ENCODE measurements at places on chromosomes 3 and 15.

DNA sequence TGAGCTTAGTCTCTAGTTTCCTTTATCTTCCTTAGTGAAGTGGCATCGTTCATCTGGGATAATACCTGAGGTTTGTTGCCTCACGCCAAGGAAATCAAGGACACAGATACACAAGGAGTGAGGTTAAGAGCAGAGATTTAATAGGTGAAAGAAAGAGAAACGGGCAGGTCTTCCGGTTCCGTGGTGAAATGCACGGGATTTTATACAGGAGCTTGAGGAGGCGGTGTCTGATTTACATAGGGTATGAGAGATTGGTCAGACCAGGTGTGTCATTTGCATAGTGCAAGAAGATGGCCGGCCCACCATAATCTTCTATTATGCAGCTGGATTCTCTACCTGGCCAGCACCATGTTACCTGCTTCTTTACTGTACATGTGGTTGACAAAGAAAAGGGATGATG is 17.2 kb downstream of the ARRDC4 start:
- no peaks in the 10 kb centered on the region for H3K4me1 ChIP-seq
- H3K4me3 ChIP-seq = no peak overlapping the region
- no peak for DNase-seq

DNA sequence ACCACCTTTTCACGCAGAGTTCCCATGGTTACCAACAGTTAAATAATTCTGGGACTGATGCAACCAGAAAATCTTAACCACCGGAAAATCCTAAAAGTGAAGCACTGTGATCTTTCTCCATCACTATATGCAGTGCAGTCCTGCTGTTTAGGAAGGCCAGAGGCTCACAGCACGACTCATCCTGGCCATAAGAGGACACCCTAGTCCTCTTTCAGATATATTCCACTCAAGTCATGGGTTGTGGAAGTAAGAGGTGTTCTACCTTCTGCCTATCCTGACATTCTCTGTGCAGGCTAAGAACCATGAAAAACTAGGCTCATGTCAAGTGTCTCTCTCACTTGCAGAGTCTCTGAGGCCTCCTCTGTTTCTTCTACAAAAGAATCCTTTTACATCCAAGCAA is 67.2 kb downstream of the DHX30 start:
- H3K4me1 ChIP-seq = peaks cover 2% of the 10 kb centered on the region
- no peak for DNase-seq
- H3K4me3 ChIP-seq = no peak overlapping the region
- no peak overlapping the region for H3K27ac ChIP-seq

GRCh38 chr15:88568589-88568988 is 22.1 kb upstream of the DET1 start:
- H3K27me3 ChIP-seq = peaks cover 5% of the 10 kb centered on the region
- H3K36me3 ChIP-seq = no peaks in the 10 kb centered on the region
- no peak overlapping the region for H3K4me3 ChIP-seq
- H3K27ac ChIP-seq = no peak overlapping the region
- no peak for DNase-seq

DNA sequence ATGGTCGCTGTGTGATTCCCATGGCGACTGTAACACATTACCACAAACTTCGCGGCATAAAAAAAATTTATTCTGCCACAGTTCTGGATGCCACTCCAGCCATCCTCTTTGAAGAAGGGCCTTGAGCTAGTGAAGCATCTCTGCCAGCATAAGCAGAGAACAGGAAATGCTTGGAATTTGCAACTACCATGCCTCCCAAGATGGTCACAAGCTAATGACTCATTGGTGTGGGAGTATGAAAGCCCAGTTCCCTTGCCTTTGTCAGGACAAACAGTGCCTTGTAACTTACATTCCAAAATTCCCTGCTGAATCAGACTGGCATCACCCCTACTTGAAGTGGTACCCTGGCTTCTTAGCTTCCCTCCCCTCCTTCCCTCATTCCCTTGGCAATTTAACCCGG is 129.7 kb downstream of the PROS1 start:
- DNase-seq = no peak
- H3K4me1 ChIP-seq = no peaks in the 10 kb centered on the region
- no peak overlapping the region for H3K4me3 ChIP-seq
- H3K27me3 ChIP-seq = no peaks in the 10 kb centered on the region
- no peak overlapping the region for H3K27ac ChIP-seq
- no peaks in the 10 kb centered on the region for H3K36me3 ChIP-seq

DNA sequence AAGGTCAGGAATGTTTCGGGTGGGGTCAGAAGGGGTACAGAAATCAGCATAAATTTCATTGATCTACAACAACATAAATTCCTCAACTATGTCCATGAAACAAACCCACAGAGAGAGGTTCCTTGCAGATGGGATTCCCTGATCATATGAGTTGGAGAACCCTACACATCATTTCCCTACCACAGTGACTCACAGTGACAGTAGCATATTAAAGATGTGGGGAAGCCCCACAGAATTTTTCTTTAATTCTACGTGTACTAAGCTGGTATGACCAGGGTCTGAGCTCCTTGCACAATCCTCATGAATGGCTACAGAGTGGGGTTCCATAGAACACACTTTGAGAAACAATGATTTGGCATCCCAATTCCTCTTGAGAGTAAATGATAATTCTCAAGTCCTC is 116.9 kb upstream of the RAD18 start:
- no peak overlapping the region for H3K27ac ChIP-seq
- H3K36me3 ChIP-seq = no peaks in the 10 kb centered on the region
- no peak overlapping the region for H3K4me3 ChIP-seq
- peaks cover 7% of the 10 kb centered on the region for H3K27me3 ChIP-seq
- no peak for DNase-seq

DNA sequence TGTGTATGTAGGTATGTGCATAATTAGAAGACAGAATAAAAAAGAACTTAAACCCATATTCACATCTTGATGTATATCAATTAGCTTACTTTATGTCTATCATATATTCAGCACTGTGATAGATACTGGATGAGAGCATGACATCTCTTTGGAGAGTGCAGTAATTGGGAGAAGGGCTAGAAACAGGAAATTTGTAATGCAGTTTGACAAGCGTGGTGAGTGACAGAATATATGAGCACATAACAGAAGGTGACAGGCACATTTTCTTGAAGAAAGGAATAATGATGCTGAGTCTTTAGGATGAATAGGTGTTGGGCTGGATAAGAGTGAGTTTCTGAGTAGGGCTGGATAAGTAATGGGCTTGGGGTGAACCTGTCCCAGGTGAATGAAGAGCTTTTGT is 680.3 kb upstream of the ZNF385D start:
- no peaks in the 10 kb centered on the region for H3K36me3 ChIP-seq
- H3K4me3 ChIP-seq = no peak overlapping the region
- H3K27ac ChIP-seq = no peak overlapping the region
- no peaks in the 10 kb centered on the region for H3K27me3 ChIP-seq
- DNase-seq = no peak
- no peaks in the 10 kb centered on the region for H3K4me1 ChIP-seq

- no peaks in the 10 kb centered on the region for H3K27me3 ChIP-seq
- no peak for DNase-seq
- no peak overlapping the region for H3K27ac ChIP-seq
- peaks cover 33% of the 10 kb centered on the region for H3K4me1 ChIP-seq
- peaks cover 31% of the 10 kb centered on the region for H3K36me3 ChIP-seq
- H3K4me3 ChIP-seq = no peak overlapping the region
Measured at GRCh38 chr3:15778332-15778858, 19.4 kb downstream of the ANKRD28 start.

- peak overlapping the region; percentile 8 for H3K27ac ChIP-seq
- peak overlapping the region; percentile 97 for H3K4me3 ChIP-seq
- DNase-seq = no peak
- peaks cover 59% of the 10 kb centered on the region for H3K4me1 ChIP-seq
- peaks cover 79% of the 10 kb centered on the region for H3K36me3 ChIP-seq
Measured at GRCh38 chr3:111590143-111590491, 5.0 kb downstream of the ZBED2 start.

- DNase-seq = no peak
- no peak overlapping the region for H3K27ac ChIP-seq
- H3K4me1 ChIP-seq = no peaks in the 10 kb centered on the region
Measured at GRCh38 chr3:109784285-109784684, 446.9 kb upstream of the DPPA4 start.

GRCh38 chr3:106338582-106339214 is 469.9 kb upstream of the CBLB start:
- no peak for DNase-seq
- no peaks in the 10 kb centered on the region for H3K27me3 ChIP-seq
- H3K4me1 ChIP-seq = peaks cover 51% of the 10 kb centered on the region
- H3K36me3 ChIP-seq = peaks cover 5% of the 10 kb centered on the region

GRCh38 chr15:64568765-64569164 is 108.4 kb downstream of the ZNF609 start:
- no peak for DNase-seq
- peaks cover 49% of the 10 kb centered on the region for H3K4me1 ChIP-seq
- peak overlapping the region; percentile 18 for H3K27ac ChIP-seq
- H3K4me3 ChIP-seq = no peak overlapping the region

GRCh38 chr3:189646853-189647542 is 15.8 kb downstream of the TP63 start:
- no peak overlapping the region for H3K27ac ChIP-seq
- H3K36me3 ChIP-seq = no peaks in the 10 kb centered on the region
- no peaks in the 10 kb centered on the region for H3K4me1 ChIP-seq
- no peak for DNase-seq

DNA sequence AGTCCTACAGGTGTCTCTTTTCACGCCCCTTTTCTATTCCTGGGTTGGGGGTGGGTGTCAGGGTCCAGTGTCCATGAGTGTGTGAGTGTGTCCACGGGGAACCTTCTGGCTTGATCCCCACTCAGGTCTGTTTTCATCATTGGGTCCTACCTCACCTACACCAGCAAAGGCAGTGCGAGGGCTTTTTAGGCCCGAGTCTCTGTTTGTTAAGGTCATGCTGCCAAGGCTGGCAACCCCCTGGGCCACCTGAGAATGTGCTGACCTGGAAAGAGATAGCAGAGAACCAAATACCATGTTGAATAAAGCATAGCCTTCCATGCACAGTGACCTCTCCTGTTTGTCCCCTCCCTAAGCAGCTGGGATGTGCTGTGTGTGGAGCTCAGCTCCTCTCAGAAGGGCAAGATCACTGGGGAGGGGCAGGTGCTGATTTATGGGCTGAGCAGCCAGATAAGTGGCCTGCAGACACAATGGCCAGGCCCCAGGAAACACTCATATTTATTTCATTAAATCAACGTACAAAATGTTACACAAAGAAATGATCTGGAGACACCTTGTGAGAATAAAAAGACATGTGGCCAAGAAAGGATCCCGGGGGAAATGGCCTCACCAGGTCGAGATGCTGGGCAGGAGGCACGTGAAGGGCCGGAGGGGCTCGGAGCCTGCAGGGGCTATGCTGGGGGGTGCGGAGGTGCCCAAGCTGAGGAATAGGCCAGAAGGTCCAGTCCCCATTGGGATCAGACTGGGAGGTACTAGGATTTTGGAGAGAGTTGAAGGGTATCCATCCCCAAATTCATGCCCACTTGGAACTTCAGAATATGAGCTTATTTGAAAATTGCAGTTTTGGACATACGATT is 36.1 kb downstream of the RAB6B start:
- H3K4me1 ChIP-seq = peaks cover 7% of the 10 kb centered on the region
- H3K36me3 ChIP-seq = no peaks in the 10 kb centered on the region
- peaks cover 6% of the 10 kb centered on the region for H3K27me3 ChIP-seq
- no peak for DNase-seq
- H3K4me3 ChIP-seq = no peak overlapping the region

DNA sequence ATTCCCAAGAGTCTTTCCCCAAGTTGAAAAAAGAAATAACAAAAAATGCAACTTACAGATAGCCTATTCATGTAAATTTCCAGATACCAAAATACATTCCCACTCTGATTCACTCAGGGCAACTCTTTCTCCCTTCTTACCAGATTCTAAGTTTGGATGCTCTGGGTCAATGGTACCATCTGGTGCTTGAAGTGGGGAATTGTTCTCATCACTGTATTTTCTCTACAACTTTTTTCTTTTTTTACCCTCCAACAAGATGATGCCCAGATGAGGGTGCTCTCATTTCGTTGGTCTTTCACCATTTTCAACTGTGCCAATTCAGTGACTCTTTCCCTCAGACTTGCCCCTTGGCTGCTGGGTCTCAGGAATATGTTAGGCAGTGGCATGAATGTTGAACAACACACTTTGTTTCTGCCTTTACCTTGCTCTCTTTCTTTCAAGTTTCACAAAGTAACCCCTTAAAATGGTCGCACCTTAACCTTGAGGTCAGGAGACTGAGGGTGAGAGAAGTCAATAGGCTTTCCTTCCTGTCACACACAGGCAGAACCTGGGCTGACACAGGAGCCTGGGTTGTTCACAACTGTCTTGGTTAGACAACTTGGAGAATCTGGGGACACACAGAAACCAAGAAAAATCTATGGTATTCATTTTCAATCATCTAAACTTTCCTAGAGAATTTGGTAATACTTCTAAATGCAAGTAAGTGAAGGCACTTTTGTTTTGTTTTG is 330.7 kb upstream of the SLCO3A1 start:
- no peak for DNase-seq
- peaks cover 12% of the 10 kb centered on the region for H3K27me3 ChIP-seq
- H3K36me3 ChIP-seq = no peaks in the 10 kb centered on the region
- no peak overlapping the region for H3K27ac ChIP-seq
- no peak overlapping the region for H3K4me3 ChIP-seq
- H3K4me1 ChIP-seq = peaks cover 21% of the 10 kb centered on the region

- peaks cover 22% of the 10 kb centered on the region for H3K27me3 ChIP-seq
- no peak overlapping the region for H3K27ac ChIP-seq
- peaks cover 24% of the 10 kb centered on the region for H3K4me1 ChIP-seq
- H3K36me3 ChIP-seq = peaks cover 3% of the 10 kb centered on the region
- H3K4me3 ChIP-seq = no peak overlapping the region
Measured at GRCh38 chr3:186847437-186847836, 4.9 kb downstream of the ADIPOQ start.

- H3K4me1 ChIP-seq = no peaks in the 10 kb centered on the region
- no peak for DNase-seq
- H3K36me3 ChIP-seq = no peaks in the 10 kb centered on the region
- H3K27ac ChIP-seq = no peak overlapping the region
- H3K27me3 ChIP-seq = peaks cover 8% of the 10 kb centered on the region
- no peak overlapping the region for H3K4me3 ChIP-seq
Measured at GRCh38 chr15:100208921-100209603, 132.7 kb downstream of the ADAMTS17 start.

GRCh38 chr15:46061002-46061401 is 426.2 kb downstream of the SQOR start:
- no peak overlapping the region for H3K27ac ChIP-seq
- no peaks in the 10 kb centered on the region for H3K27me3 ChIP-seq
- no peaks in the 10 kb centered on the region for H3K36me3 ChIP-seq
- no peaks in the 10 kb centered on the region for H3K4me1 ChIP-seq
- no peak for DNase-seq

- no peaks in the 10 kb centered on the region for H3K4me1 ChIP-seq
- no peaks in the 10 kb centered on the region for H3K36me3 ChIP-seq
- no peak overlapping the region for H3K27ac ChIP-seq
- no peak overlapping the region for H3K4me3 ChIP-seq
- no peaks in the 10 kb centered on the region for H3K27me3 ChIP-seq
- DNase-seq = no peak
Measured at GRCh38 chr3:94928921-94929320, 866.1 kb downstream of the NSUN3 start.

GRCh38 chr15:33068511-33068990 is 126.0 kb downstream of the FMN1 start:
- no peak overlapping the region for H3K4me3 ChIP-seq
- peaks cover 19% of the 10 kb centered on the region for H3K27me3 ChIP-seq
- no peak overlapping the region for H3K27ac ChIP-seq
- DNase-seq = no peak
- H3K36me3 ChIP-seq = no peaks in the 10 kb centered on the region
